ENCODE measurements at places on chromosomes 1 and 21.

DNA sequence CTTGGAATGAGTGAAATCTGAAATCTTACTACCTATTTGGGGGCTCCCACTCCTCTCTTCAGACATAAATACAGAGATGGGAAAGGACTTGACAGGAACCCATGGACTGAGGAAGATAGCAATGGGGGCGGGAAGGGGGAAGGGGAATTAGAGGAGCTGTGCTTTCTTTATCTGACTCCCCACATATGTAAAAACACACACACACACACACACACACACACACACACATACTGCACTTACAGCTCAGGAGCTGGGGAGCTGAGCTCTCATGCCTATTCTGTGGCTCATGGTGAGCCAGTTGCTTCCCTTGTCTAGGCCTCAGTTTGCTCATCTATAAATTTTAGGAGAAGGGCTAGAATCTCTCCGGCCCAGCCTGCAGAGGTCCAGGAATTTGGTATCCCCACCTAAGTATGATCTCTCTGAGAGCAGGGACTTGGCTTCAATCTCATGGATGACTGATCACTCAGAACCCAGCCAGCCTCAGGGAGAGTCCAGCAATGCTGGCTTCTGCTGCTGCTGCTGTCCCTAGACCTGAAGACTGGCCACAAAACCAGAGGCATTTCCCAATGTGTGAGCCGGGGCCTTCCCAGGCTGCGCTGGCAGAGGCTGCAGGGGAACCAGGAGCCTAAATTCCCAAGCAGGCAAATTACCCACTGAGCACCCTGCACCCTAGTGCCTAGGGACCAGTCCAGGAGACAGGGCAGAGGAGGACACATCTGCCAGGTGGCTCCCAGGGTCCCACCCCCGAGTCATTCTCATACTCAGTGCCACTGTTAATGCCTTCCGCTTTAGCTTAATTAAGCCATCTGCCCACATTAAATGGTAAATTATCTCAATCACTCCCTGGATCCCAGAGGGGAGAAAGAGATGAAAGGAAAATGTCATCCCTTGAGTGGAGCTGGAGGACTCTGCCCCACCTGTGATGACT lies 57.5 kb upstream of the RBM15 start:
- no peak for DNase-seq

- no peak for DNase-seq
Measured at GRCh38 chr1:156483397-156483796, 17.2 kb downstream of the MEF2D start.

GRCh38 chr1:63874278-63874880 lies 100.6 kb downstream of the ROR1 start:
- no peak for DNase-seq

- no peak for DNase-seq
Measured at GRCh38 chr1:112209493-112209892, 186.5 kb upstream of the CTTNBP2NL start.

- DNase-seq, result peak; percentile 43
Measured at GRCh38 chr1:93638307-93638847, 43.3 kb downstream of the BCAR3 start.

DNA sequence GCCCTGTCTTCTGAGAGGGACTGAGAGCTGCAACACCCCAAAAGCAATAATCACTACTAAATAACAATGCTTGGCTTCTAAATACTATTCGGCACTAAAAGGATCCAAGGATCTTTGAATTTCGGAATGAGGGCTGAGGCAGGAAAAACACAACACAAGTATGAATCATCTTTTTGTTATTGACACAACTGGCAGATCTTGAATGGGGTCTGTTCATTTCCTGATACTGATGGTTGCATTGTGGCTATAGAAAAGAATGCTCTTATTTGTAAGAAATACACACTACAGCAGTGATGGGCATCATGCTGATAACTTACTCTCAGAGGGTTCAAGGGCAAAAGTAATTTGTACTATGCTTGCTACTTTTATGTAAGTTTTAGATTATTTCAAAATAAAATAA lies 149.2 kb upstream of the PLD5 start:
- no peak for DNase-seq

- peak; percentile 22 for DNase-seq
Measured at GRCh38 chr1:186605762-186606350, 74.4 kb downstream of the PTGS2 start.

DNA sequence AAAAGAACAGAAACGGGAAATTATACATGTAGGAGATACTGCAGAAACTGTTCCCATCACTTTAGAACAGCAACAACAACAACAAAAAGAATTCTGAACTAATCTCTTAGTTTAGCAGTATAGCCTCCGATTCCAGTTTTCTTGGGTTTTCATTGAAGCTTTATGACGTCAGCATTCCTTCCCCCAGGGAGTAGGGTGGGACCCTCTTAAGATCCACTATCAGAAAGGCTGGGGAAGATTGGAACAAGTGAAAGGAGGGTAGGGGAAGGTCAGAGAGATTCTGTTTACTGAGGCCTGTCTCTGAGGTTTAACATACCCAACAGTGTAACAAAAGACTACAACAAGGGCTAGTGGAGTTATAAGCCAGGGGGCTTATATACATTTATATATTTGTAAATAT lies 121.4 kb upstream of the OLFM3 start:
- no peak for DNase-seq

- DNase-seq, result no peak
Measured at GRCh38 chr1:244384066-244384465, 67.6 kb downstream of the ADSS2 start.

- no peak for DNase-seq
Measured at GRCh38 chr1:2936559-2937515, 84.4 kb upstream of the ACTRT2 start.

- no peak for DNase-seq
Measured at GRCh38 chr1:34792868-34793727, at the start of gene GJA4. TSS of gene GJA4 (plus strand) at chr1:34792999. CDS start at chr1:34794214, 1,215 bp downstream.

DNA sequence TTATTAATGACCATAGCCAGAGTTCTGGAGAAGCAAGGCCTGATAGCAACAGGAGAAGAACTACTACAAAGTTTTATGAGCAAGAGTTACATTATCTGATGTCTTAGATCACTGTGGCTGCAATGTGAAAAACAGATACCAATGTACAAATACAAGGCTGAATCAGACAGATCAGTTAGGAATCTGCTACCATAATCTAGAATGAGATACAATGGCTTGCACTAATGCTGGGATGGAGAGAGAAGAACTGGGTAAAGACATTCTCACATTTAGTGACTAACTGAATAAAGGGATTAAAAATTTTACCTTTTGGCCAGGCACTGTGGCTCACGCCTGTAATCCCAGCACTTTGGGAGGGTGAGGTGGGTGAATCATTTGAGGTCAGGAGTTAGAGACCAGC lies 41.3 kb downstream of the ARID4B start:
- no peak for DNase-seq

- peak; percentile 71 for DNase-seq
Measured at GRCh38 chr1:204975568-204976235, 67.3 kb upstream of the CNTN2 start.

DNA sequence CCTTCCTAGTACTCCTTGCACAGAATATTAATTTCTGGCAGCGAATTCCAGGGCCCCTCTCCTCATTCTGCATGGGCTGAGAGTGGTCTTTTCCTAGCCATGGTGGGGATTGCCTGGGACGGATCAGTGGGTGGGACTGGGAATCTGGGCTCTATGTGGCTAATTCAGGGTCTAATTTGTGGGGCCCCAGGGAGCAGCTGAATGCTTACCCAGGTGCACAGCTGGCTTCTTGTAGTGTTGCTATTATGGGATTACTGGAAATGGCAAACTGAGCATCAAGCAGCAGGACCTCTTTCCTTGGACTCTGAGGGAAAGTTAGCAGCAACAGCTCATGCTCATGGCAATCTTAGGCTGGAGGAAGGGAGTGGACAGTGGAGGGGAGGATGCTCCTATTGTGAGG lies 187.1 kb upstream of the CACNA1E start:
- DNase-seq, result no peak

DNA sequence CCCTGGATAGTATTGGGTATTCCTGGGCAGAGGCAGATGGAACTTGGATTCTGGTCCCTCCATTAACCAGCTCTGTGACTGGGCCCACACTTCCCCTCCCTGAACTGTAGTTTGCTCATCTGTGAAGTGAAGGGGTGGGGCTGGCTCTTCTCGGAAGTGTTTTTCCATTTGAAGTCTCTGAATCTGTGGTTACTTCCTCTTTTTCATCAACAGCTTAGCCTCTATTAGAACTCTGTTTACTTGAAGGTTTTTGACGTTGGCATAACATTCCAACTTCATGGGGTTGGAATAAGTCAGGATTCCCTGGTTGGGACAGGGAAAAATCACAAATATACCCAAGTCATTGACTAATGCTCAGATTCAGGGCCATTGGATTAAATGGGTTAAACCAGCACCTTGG lies 3.6 kb downstream of the KIAA0040 start:
- no peak for DNase-seq

DNA sequence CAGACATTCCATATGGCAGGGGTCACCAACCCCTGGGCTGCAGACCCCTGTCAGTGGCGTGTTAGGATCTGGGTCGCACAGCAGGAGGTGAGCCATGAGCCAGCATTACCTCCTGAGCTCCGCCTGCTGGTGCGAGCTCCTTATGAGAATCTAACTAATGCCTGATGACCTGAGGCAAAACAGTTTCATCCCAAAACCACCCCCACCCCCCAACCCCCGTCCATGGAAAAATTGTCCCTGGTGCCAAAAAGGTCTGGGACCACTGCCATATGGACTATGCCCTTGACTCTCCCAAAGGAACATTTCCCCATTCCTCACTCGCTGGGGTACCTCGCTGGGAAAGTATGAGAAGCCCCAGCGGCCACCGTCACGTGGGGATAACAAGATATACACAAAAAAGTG lies 6.4 kb upstream of the CPT2 start:
- DNase-seq, result no peak

- DNase-seq, result no peak
Measured at GRCh38 chr1:50697440-50698421, 262.3 kb downstream of the FAF1 start.

DNA sequence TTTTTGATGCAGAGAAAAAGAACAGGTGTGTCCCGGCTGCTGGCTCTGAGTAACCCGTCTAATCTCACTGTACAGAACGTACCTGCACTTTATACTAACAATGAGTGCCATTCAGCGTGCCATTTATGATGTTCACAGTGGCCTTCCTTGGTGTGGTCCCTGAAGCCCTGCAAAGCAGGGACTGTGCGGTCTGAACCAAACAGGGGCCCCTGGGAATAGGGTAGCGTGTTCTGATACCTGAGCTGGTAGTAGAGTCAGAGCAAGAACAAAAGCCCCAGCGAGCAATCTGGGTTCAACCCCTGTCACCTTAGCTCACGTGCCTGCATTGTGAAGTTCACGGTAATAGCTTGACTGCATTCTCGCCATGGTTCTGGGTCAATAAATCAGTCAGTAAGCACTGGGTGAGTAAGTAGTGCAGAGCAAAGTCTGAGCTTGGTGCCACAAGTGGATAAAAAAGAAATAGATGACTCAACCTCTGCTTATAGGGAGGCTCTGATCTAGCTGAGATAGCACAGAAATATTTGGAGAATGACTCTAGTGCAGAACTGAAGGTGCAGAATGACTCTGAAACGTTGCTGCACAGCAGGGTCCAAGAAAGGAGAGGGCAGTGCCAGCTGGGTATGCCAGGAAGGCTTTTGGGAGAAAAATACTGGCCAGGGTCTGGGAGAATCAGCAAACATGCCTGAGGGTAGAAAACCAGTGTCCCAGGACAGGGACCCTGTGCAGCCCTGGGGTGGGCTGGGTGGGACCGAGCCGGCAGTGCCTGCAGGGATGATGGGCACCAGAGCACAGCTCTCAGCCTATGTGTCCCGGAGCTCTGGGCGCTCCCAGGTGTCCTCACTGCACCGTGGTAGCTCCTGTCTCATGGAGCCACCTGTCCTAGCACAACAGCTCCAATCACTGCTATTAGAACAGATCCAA lies 125.9 kb downstream of the RHOU start:
- peak; percentile 26 for DNase-seq

DNA sequence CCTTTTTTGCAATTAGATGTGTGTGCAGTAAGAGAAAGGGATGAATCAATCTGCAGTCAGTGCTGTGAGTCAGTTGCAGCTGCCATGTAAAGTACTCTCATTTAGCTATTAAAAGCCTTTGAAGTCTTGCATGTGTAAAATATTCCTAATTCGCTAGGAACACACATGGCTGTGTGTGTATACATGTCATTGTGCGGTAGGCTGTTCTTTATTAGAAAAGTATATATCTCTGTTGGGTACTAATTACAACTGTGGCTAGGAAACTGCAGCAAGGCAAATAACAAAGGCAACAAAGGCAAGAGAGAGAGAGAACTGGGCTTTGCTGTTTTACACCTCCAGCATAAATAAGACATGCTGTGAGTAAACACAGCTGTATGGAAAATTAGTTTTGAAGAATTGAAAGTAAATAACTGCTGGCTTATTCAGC lies 41.7 kb downstream of the EPB41 start:
- DNase-seq, result peak; percentile 7

- no peak for DNase-seq
Measured at GRCh38 chr1:200971428-200971903, 52.0 kb downstream of the KIF21B start.

DNA sequence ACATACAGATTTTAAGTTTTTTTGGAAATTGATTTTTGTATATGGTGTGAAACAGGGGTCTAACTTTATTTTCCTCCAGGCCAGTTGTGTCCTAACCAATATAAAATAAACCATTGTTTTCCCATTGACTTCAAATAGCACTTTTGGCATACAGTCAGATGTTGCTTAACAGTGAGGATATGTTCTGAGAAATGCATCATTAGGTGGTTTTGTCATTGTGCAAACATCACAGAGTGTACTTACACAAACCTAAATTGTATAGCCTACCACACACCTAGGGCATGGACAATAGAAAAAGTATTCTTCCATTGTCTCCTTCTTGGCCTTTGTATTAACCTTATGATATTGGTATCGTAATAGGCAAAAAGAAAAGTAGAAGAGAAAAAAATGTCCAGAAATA lies 37.4 kb upstream of the DISP1 start:
- DNase-seq, result no peak

GRCh38 chr1:51948491-51948915 lies 42.0 kb downstream of the RAB3B start:
- no peak for DNase-seq

DNA sequence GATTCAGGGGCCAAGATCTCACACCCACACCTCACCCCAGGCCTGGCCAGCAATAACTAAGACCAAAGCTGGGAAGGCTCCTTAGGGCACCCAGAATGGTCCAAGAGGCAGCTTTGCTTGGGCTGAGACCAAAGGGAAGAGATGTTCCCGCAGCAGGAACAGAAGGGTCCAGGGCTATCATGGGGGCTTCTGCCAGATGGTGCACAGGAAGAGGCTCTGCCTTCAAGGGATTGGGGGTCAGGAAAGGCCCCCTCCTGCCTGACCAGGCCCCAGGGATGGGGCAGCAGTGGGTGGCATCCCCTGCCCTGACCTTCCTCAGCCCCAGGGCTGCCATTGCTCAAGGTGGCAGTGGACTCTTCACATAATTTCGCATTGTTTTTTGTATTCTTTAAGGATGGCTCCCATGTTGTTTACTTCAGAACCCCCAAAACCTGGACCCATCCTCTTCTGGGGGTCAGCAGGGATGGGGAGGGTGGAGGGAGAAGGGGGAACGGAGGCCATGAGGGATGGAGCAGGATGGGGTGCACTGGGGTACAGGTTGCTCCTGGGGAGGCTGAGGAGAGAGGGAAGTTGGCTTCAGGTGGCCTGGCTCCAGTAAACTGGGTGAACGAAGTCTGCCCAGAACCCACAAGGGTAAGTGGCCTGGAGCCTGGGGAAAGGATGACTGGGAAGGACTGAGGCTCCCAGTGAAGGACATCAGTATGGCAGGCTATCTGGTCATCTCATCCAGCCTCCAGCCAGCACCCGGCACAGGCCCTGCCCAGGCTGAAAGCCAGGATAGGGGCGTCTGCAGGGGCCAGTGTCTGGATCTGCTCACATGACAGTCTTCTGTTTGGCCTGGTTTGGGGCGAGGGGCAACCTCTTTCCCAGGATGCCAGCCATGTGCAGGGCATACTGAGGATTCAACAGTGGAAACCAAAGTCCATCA lies 2.6 kb upstream of the NADK start:
- DNase-seq, result no peak

All from T47D (cell line).